ENCODE measurements at places on chromosomes 7 and 10.

- no peak for DNase-seq
These were observed 18.3 kb downstream of the LEP start for GRCh38 chr7:128259131-128260061.

- DNase-seq = no peak
These were observed 260.2 kb upstream of the BMPER start for GRCh38 chr7:33645104-33645503.

- DNase-seq = no peak
These were observed 819.2 kb upstream of the C7orf33 start for GRCh38 chr7:147771344-147771743.

- no peak for DNase-seq
These were observed 83.1 kb downstream of the CHN2 start for GRCh38 chr7:29277436-29278215.

- no peak for DNase-seq
These were observed 525.6 kb downstream of the PTPRN2 start for GRCh38 chr7:158061884-158062656.

GRCh38 chr10:87618566-87619423 is 40.9 kb upstream of the PAPSS2 start:
- DNase-seq = peak; percentile 21

GRCh38 chr10:34346516-34347100 is 468.5 kb downstream of the PARD3 start:
- DNase-seq = no peak

GRCh38 chr7:106484562-106484961 is 176.4 kb downstream of the CCDC71L start:
- DNase-seq = no peak

DNA sequence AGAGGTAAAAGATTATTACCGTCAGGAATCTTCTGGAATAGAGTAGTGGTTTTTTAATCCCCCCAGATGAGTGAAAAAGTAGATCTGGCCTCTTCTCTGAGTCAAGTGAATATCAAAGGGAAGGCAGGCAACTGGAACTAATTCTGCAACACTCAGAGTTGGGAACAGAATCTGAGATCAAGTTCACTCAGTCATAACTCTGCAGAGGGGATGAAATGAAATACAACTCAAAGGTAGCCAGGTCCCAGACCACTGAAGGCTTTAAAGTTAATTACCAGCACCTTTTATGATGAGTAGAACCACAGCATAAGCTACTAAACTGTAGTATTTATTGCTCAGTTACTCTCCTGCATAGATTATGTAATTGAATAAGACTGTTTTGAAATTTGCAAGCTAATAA is 455.6 kb upstream of the AKR1E2 start:
- no peak for DNase-seq

- no peak for DNase-seq
These were observed 33.1 kb upstream of the ARMC3 start for GRCh38 chr10:22894714-22895113.

DNA sequence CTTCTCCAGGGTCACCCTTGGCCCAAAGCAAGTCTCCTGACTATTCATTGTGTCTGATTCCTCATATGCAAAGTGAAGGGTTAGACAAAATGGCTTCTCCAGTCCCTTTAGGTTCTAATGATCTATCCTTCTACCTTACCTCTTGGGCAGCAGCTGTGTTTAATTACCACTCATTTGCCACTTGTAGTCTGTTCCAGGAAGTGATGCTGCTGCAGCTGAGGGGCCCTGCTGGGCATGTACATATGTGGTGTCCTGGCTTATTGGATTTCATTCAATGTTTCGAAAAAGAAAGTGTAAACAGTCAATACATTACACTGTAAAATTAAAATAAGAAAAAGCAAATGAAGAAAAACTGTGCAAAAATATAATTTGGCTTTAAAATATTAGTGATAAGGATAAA is 36.6 kb downstream of the SCIN start:
- DNase-seq = peak; percentile 7

GRCh38 chr7:83053965-83054364 is 108.7 kb downstream of the PCLO start:
- DNase-seq = no peak

GRCh38 chr10:33506391-33506790 is 171.9 kb upstream of the NRP1 start:
- DNase-seq = no peak

DNA sequence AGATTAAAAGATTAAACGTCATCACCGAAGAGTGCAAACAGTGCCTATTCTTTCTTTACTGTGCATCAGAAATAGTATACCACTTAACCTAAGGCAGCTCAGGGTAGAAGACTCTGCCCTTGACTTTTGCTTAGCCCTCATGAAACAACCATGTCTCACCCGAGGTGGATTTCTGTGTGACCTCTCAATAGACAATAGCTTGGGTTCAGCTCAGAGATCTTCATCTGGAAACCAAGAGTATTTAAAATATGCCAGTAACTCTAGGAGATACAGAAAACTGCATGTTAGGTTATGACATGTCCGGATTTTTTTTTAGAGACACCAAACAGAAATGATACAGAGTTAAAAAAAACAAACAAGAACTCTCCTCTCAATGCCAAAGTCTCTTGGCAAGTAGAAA is 75.8 kb downstream of the JAZF1 start:
- no peak for DNase-seq

DNA sequence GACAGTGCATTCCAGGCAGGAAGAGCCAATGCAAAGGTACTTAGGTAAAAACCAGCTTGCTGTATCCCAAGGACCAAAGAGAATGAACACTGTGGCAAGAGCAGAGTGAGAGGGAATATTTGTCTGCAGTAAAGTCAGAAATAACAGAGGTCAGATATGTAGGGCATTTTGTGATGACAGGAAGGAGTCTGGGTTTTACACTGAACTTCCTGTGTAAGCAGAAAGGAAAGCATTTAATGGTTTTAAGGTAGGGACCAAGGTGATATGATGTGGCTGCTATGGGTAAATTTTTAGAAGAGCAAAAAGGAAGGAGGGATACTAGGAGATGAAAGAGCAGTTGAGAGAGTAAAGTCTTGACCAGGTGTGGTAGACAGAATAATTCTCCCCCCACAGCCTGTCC is 10.1 kb downstream of the ABCB1 start:
- no peak for DNase-seq

GRCh38 chr7:3041986-3042675 is 1.5 kb downstream of the CARD11 start:
- DNase-seq = no peak

GRCh38 chr7:49791088-49791741 is 17.8 kb downstream of the VWC2 start:
- DNase-seq = peak; percentile 39

- no peak for DNase-seq
These were observed 64.6 kb downstream of the FAS start for GRCh38 chr10:89055159-89055558.

DNA sequence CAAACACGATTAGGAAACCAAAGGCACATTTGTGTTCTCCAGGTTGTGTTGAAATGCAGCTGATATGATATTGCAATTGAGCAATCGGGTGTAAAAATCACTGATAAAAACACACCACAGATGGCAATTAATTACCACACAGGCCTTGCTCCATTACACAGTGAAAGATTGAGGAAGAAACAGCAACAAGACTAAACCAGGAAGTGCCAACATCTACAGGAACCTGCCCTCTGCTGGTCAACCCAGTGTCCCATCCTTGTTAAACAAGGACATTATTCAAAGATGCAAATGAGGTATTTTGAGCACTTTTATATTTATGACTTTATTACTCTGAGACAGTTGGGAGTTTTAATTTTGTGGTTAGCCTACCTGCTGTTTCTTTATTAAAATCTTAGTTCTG is 765.6 kb upstream of the GHITM start:
- peak; percentile 66 for DNase-seq

- no peak for DNase-seq
These were observed 186.2 kb downstream of the USP6NL start for GRCh38 chr10:11425296-11425610.

- no peak for DNase-seq
These were observed 98.5 kb upstream of the KDM7A start for GRCh38 chr7:140275069-140275965.

GRCh38 chr10:128567551-128567950 is 441.3 kb upstream of the MKI67 start:
- no peak for DNase-seq

GRCh38 chr7:129923709-129924108 is 29.1 kb downstream of the UBE2H start:
- no peak for DNase-seq

Measured in KBM-7 (cell line).